Endodermal cell (in vitro differentiated cells): ENCODE measurements at places on chromosomes 12 and 14.

DNA sequence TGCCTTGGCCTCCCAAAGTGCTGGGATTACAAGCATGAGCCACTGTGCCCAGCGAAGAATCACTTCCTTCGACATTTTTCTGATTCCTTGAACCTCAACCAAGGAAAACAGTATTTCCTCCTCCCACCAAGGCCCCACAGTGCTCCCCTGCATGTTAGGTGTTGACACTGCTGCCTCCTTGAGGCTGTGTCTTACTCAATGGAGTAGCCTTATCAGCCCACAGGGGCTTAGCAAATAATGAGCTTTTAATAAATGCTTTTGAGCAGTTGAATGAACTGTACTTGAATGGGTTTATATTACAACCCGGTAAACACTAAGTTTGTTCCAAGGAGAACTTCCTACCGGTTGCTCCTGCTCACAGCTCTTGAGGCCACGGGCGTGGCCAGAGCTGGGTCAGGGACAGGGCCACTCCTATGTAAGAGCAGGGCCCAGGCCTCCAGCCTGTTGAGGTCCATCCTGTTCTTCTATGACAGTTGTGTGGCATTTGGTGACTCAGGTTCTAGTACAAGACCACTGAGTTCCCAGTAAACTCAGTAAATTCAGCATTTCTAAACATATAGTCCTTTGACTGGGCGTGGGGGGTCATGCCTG, 36.8 kb upstream of the TUBA1A start:
- peak; percentile 61 for DNase-seq

DNA sequence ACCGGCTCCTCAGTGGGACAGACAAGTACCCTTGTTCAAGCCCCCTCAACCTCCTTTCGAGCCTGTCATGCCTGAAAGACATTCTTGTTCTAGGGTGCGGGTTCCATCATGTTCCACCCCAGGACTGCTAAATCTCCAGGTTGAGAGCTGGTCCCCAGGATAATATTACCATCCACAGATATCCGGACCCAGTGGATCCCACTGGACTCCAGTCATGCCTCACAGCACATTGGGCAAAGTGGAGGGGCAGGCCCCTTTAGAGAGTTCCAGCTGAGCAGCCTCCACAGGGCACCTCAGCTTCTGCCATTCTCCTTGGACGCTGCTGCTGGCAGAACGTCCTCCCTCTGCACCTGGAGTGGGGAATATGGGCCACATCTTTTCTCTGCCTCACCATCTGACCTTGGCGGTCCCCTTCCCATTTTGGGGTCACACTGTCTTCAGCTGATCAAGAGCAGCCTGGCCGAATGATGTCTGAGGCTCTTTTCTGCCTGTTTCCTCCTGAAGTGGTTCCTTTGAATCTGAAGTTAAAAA, 137.4 kb downstream of the BCL11B start:
- peak; percentile 15 for DNase-seq

DNA sequence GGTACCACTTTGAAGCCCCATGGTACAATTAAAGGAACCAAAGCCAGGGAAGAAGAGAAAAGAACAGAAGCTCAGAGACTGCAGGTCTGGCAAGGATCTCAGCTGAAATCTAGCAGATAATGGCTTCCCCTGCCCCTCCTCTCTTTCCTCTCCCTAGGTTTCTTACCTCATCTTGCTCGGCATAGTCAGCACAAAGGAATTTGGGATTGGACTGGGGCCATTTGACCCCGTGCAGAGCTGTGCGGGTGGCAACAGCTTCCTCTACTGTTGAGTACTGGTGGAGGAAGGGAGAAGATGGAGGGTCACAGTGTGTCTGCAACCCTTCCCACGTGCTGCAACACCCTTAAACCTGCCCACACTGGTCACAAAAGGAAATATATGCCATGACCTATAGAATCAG, 4.7 kb upstream of the CDH24 start:
- DNase-seq = no peak

GRCh38 chr12:113056381-113056630, 224 bp upstream of the DTX1 start:
- DNase-seq = no peak

GRCh38 chr12:1350055-1350933, 244.1 kb downstream of the FBXL14 start:
- no peak for DNase-seq

GRCh38 chr12:17030338-17030737, 424.4 kb upstream of the LMO3 start:
- no peak for DNase-seq

GRCh38 chr12:49825360-49825970, 2.7 kb downstream of the NCKAP5L start:
- peak; percentile 72 for DNase-seq

DNA sequence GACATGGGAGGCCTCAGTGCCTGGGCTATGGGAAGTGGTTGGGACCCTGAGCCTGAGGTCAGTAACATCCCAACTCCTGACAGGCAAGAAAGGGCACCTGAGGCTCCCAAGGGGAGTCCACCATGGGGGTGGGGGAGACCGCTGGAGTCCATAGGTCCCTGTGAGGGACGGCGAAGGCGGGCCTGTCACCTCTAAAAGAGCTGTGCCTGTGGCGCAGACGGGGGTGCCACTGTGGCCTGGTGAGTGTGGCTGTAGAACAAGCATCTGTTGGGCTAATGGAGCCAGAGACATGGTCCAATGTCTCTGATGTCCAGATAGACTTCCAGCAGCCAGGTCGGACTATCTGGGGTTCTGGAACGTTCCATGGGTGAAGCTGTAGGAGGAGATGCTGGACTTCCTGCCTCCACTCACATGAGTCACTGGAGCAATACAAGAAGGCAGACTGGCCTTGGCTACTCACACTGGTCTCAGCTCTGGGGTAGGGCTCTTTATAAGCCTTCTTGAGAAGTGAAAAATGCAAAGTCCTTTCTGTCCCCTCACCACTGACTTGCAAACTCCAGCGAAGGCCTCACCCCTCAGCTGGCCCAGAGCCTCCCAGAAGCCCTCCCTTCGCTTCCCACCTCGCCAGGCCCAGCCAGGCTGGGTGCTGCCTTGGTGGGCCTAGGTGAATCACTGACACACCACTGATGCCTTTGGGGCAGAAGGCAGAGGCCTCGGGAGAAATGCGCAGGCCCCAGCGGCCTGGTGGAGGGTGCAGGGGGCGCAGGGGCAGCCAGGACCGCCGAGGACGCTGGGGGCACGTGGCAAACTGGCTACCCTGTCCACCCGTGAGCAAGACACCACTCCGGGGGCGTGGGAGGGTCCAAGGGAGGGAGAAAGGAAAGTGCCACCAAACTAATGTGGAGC, 1.1 kb upstream of the TRAF3 start:
- peak; percentile 63 for DNase-seq

- no peak for DNase-seq
Measured at GRCh38 chr12:91982946-91983345, 162.7 kb downstream of the BTG1 start.

GRCh38 chr12:14784471-14784870, 18.8 kb downstream of the WBP11 start:
- no peak for DNase-seq

DNA sequence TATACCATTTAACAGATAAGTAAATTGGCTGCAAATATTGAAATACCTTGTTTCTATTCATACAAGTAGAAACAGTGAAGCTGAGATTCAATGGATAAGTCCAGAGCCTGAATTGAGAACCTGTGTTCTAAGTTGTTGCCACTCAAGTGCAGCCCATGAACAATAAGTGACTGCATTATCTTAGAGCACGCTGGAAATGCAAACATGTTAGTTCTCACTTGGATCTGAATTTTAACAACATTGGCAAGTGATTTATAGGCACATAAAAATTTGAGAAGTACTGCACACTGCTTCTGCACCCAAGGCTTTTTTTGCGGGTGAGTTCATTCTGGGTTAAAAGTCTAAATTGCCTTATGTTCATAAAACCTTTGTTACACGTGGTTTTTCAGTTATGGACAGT, 484.3 kb downstream of the NAV3 start:
- no peak for DNase-seq

DNA sequence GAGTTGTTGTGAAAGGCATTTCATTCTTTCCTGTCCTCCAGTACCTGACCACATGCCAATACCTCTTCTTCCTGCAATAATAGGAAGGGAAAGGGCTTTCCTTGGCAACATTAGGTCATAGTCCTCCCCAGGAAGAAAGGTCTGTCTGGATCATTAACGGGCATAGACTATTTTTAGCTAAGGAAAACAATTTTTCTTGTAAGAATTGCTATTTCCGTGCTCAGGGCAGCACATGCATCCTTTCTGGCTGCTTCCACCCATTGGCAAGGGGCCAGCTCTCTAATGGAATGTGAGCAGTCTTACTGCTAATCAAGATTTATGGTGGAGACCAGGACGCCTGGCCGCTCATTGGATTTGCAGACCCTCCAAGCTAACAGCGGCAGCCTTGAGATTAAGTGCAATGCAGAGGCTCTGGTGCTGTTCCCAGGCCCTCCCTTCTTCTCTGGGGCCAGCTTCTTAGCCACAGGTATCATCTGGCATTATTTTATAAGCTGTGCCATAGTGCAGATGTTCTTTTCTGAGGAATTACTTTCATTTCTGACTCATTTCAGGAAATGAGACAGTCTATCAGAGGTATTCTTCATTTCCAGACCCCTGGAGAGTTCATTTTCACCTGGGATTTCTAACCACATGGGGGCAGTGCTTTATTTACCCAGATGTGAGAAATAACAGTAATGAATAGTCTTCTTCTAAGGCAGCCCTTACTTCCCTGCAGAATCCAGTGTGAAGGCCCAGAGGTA, 52.9 kb downstream of the ANO6 start:
- DNase-seq = peak; percentile 75

DNA sequence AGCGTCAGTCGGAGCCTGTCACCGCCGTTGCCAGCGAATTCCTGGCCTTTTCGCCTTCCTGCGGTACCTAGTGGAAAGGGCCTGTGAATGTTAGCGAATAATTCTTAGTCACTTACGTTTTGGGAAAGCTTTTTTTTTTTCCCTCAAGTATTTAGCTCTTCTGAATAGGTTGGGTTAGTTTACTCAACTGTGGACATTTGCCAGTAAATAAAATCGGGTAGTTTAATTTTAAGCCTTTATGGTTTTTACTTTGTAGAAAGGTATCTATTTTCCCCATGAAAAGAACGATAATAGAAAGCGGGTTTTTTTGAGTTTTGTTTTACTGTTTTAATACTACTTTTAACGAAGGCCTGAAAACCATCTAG, 1.7 kb downstream of the YY1 start:
- no peak for DNase-seq

GRCh38 chr14:95699412-95699811, 13.2 kb downstream of the TCL1B start:
- DNase-seq = no peak

DNA sequence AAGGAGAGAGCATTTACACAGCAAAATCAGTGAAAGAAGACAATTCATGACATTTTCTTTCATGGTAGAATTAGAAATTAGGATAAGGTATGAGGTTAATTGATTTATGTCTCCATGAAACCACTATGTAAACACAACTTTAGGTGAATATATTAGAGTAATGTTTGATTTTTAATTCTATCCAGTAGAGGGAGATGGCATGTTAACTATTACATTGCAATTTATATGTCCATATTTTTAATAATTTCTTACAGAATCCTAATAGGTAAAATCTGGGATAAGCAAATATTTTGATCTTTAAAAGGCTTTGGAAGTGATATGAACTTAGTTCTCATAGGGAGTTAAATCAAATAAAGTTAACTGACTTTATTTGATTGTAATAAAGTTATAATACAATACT, 373.4 kb upstream of the PDE3A start:
- DNase-seq = no peak
